ENCODE measurements at places on chromosomes 5 and 9. TPM values are rescaled to one million over a fixed set of nuclear protein-coding genes. Genes with fewer than 3 reads are reported as not detected.

PFN3 gene
- not detected for total RNA-seq

GRCh38 chr5:127568166-127568565 lies 50.7 kb downstream of the PRRC1 start:
- no peak for DNase-seq

GRCh38 chr9:16653491-16654399 lies 216.7 kb downstream of the BNC2 start:
- peak; percentile 8 for DNase-seq

DNA sequence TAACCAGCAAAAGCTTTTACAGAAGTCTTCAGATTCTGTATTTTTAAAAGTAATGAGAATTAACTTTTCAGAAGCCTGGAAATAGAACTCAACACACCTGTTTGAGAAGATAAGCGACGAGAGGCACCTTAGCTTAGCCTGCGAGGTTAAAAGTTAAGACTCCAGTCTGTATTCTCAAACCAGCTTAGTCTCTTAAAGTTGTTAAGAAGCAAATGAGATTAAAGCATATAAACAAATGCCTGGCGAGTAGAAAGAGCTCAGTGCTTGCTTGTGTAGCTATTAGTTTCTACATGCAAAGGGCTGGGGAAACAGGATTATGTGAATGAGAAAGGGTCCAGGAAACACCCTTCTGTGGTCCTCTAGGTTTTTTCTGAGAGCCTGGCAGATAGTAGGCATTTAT lies 51.7 kb downstream of the MTAP start:
- no peak for DNase-seq

EQTN gene
- total RNA-seq, result not detected

DNA sequence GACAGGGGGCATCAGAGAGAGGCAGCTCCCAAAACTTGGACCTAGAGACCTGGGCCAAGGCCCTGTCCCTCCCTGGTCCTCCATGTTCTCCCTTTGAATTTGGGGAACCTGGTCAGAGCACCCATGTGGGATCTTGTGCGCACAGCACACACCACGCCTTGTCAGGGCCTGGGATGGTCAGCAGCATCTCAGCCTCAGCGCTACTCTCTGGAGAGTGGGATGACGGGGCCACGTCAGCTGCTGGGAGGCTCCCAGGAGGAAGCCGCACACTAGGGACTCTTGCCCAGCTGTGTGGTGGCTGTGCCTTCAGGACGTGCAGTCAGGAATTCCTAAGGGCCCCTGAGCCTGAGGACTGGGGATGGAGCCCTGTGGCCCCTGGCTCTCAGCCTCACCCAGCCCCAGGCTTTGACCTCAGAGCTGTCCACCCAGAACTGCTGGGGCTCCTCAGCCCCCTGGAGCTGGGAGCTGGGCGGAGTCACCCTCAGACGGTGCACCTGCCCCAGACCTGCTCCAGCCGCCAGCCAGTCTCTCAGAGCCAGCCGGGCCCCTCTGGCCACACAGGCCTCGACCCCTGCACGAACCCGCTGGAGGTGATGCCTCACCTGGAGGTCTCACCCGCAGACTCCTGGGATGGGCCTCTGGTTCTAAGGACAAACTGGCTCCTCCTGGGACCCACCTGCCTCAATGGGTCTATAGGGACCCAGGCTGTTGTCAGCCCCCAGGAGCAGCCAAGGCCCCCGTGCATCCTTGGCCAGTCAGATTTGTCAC lies 38.3 kb upstream of the EGFL7 start:
- DNase-seq, result peak; percentile 51

DNA sequence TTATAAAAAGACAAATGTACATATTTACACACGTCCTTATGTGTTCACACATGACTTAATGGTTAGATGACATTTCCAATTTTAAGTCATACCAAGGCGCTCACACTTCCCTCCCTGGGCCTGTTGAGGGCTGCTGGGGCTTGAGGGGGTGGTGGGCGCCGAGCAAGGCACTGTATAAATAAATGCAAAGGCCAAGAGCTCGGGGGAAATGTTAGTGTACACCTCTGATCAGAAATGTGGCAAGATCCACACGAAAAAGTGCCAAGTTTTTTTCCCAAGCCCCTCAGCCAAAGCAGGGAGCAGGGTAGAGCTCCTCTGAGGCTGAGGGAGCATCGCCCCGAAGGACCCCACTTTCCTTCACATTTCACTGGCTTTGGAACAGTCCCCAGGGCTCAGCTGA lies 7.5 kb downstream of the IRF1 start:
- DNase-seq, result no peak
